ENCODE measurements at places on chromosomes 5 and 9.
A peak's percentile ranks its signal among the peaks of the same experiment; 100 is the strongest.

DNA sequence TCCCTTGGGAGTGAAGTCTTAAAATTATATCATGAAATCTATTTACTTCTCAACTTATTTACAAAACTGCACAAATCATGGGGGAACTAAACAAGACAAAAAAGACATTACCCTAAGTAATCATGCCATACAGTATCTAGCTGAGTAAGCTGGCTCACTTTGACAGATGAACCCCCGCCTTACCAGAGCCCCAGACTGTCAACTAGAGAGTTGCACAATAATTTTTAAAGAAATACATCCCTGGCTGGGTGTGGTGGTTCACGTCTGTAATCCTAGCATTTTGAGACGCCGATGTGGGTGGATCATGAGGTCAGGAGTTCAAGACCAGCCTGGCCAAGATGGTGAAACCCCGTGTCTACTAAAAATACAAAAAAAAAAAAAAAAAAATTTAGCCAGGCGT is 62.3 kb downstream of the LPAR1 start:
- DNase-seq: no peak

GRCh38 chr5:112576298-112576925 is 157.3 kb upstream of the EPB41L4A start:
- no peak for DNase-seq

DNA sequence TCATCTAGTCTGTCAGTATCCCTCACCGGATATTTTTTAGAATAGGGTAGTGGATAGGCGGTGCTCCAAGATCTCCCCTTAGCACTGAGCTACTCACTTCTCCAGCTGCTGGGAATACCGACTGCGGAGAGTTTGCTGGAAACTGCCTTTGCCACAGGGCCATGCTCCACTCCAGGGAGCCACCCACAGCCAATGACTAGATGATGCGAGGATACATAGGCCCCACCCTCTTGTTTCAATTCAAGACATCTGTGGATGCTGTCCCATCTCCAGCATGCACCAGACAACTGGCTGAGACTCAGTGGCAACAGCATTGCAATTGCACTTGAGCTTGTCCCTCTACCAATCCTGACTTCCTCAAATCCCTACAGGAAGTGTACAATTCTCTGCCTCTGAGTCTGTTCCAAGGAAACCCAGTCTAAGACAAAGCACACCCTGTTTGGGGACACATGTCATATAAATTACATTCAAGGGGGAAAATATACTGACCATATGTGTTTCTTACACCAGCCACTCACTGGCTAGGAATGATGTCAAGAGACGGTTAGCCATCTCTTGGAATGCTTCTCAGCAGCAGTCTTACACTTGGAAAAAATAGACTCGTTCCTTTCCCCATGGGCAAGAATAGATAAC is 312.6 kb upstream of the KIF2A start:
- peak; percentile 68 for DNase-seq

DNA sequence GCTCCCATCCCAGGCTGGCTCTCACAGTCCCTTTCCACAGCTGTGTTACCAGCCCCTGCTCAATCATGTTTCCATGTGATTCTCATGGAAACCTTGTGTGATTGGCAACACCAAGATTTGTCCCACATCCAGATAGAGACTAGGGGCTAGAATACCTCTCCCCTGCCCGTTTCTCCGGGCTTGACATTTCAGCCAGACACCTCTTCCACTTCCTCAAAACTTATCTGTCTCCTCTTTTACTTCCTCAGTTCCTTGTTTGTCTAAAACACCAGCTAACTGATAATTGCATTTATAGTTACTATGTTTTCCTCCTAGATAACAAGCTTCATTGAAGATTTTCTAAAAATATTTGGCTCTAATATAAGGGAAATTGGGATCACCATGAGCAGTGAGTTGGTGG is 16.6 kb upstream of the KCNMB1 start:
- no peak for DNase-seq

GRCh38 chr5:41334221-41334620 is 120.9 kb upstream of the C6 start:
- DNase-seq: no peak

GRCh38 chr5:78718824-78719223 is 70.3 kb upstream of the LHFPL2 start:
- peak; percentile 53 for DNase-seq

DNA sequence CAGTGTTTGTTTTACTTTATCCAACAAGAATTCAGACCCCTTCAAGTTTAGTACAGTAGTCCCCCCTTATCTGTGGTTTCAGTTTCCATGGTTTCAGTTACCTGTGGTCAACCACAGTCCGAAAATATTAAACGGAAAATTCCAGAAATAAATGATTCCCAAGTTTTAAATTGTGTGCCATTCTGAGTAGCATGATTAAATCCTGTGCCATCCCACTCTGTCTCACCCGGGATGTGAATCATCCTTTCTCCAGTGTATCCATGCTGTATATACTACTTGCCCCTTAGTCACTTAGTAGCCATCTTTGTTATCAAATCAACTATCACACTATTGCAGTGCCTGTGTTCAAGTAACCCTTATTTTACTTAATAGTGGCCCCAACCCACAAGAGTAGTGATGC is 153.8 kb upstream of the RASA1 start:
- DNase-seq: peak; percentile 93

DNA sequence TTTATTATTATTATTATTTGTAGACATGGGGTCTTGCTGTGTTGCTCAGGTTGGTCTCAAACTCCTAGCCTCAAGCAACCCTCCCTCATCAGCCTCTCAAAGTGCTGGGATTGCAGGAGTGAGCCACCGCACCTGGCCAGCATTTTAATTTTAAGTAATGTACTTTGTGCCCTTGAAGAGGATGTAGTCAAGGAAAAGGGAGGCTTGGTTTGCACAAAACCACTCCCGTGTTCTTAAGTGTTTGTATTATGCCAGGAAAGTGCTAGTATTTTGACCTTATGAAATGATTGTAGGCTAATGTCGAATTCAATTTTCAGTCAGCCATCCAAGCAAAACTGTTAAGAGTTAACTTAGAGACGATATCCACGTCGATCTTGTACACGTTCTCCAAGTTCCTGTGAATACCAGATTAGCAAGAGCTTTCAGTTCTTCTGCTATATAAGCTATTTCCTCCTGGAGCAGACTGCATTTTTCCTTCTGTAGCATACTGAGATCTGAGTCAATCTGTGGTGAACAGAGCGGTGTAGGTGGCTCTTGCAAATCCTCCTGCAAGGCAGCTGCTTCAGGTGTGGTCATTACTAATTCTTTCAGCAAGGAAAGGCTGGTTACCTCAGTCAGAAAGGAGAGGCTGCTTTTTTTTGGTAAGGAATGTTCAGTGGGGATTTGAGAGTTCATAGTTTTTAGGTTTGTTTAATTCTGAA is 23.7 kb downstream of the CCDC171 start:
- DNase-seq: no peak

- no peak for DNase-seq
Observed at GRCh38 chr5:139755892-139756671, 39.5 kb upstream of the PSD2 start.

DNA sequence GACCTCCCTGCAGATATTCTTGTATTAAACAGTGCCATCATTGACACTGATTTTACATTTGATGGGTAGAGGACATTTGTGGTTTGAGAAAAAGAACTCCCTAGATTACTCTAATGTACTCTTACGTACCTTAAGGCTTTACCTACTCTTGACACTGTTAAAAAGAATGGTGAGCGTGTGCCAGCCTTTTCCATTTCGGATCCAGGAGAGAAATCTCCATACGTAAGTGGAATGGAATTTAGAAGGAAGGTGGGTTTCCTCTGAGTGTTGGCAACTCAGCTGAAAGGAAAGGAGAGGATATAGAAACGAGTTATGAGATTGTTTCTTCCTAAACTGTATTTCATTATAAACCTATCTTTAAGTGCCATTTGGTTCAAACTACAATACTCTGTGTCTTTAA is 40.9 kb downstream of the TNPO1 start:
- no peak for DNase-seq

DNA sequence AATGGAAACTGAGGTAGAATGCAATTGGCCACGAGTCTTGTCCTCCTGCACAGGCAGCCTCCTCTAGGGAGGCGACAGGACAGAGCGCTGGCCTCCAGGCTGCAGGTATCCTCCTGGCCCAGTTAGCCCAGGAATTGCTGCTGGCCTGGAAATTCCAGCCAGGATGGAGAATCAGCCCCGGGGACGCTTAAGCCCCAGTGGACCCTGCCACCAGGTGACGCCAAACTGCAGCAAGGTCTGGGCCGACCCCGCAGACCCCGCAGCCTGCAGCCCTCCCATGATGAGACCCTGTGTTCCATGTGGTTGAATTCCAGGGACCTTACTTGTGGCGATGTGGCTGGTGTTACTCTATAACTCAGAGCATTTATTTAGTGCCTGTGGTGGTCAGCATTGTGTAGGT is 7.3 kb downstream of the CACFD1 start:
- no peak for DNase-seq

GRCh38 chr5:610011-610743 is 2.0 kb upstream of the CEP72 start:
- no peak for DNase-seq

GRCh38 chr5:38978036-38978435 is 96.2 kb downstream of the RICTOR start:
- DNase-seq: no peak

- no peak for DNase-seq
Observed at GRCh38 chr5:159166416-159166815, 42.9 kb downstream of the RNF145 start.

- DNase-seq: no peak
Observed at GRCh38 chr5:134459010-134459403, 47.3 kb upstream of the CDKN2AIPNL start.

GRCh38 chr5:59025734-59026133 is 442.9 kb downstream of the RAB3C start:
- DNase-seq: peak; percentile 71

- no peak for DNase-seq
Observed at GRCh38 chr9:124399323-124399967, 15.8 kb downstream of the PSMB7 start.

GRCh38 chr5:84202136-84202535 is 182.5 kb downstream of the EDIL3 start:
- no peak for DNase-seq

DNA sequence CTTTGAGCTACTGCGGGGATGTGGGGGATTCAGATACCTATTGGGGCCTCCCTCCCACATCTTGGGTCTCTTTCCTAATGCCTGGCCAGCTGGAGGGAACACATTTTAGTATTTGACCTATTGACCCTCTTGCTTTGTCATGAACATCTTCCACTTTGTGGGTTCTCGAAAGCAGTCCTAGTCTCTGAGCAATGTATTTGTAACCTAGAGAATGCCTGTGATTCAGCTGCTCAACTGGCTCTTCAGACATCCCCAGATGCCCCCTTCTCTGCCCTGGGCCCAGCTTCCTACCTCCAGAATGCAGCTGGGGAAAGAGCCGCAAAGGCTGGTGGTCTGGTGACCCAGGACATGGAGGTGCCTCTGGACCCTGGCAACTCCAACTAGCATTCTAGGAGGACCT is 32.2 kb downstream of the APTX start:
- DNase-seq: no peak

DNA sequence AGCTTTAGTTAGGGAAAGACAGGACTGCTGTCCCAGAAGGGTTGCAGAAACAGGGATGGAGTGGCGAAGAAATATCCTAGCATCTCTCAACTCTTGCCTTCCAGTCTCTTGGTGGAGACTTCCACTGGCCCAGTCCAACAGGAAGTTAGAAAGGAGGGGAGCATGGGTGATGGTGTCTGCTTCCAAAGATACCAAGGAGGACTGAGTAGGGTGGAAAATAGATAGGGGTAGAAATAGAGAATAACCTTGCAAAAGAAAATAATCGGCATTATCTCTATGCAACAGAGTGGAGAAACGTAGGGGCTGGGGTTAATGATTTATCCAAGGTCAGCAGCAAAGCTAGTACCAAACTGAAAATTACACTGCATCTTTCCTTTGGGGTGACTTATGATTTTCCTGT is 242.3 kb downstream of the PSAT1 start:
- DNase-seq: no peak

DNA sequence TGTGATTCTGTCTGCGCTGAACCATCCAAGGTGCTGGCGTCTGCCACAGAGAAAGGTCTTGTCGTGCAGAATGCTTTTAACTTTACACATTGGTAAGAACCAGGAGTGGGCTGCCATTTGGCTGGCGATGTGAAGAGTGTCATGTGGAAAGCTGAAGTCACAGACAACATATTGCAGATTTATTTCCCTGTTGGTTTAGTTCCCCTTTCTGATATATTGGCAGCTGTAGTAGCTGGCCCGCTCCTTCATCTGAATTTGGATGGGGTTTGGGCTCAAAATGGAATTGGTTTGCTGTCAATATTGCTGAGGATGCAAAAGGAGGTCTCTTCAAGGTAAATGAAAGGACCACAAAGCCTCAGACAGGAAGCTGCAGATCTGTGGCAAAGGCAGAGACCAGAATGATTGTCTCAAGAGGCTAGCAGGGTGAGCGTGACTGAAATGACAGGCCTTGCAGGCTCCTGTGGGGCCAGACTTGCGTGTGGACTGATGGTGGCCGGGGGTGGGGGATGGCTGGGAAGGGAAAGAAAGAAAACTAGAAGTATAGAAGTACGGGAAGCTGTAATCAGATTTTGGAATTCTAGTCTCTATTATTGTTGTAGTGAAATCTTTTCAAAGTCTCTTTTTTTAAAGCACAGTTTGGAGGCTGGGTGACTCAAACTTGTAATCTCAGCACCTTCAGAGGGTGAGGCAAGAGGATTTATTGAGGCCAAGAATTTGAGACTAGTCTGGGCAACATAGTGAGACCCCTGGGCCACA is 25.1 kb upstream of the CD180 start:
- DNase-seq: no peak

GRCh38 chr5:129120158-129120581 is 25.6 kb downstream of the ISOC1 start:
- DNase-seq: no peak

DNA sequence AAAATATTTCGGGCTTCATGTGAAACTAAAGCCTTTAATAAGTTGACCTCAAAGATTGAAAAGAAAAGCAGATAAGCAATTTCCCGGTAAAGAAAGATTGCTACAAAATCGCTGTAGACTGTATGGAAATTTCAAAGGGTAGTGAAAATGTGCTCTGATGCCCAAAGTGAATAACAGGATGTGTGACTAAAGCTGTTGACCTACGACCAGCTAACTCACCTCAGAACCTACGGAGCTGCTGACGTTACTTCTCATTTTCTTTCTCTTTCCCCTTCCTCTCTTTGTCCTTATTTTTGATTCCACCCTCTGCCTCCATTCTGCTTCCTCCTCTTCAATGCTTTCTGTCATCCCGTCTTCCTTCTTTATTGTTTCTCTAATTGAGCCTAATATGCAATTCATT is 103.2 kb downstream of the PDE4D start:
- no peak for DNase-seq

- DNase-seq: no peak
Observed at GRCh38 chr5:29960323-29960722, 1233.2 kb upstream of the CDH6 start.

DNA sequence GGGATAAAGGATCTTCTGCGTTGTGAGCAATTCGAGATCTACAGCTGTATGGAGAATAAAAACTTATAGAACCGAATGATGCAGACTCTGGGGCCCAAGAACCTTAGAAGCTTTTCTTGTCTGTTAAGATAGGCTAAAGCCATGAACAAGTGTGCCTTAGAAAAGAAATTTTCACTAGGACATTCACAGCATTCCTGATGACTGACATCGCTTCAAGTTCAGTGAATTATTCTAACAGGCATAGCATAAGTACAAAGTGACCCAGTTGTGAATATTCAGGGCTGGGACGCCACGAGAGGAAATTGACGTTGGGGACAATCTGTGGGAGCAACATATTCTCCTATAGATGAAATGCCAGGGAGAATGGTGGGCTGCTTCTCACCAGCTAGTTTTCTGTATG is 32.0 kb upstream of the PANK3 start:
- DNase-seq: peak; percentile 43

Data from fibroblast of skin of scalp (primary cell).